ENCODE measurements at places on chromosomes 4 and X.

- DNase-seq = no peak
These were observed 59.4 kb downstream of the CLNK start for GRCh38 chr4:10625131-10625530.

DNA sequence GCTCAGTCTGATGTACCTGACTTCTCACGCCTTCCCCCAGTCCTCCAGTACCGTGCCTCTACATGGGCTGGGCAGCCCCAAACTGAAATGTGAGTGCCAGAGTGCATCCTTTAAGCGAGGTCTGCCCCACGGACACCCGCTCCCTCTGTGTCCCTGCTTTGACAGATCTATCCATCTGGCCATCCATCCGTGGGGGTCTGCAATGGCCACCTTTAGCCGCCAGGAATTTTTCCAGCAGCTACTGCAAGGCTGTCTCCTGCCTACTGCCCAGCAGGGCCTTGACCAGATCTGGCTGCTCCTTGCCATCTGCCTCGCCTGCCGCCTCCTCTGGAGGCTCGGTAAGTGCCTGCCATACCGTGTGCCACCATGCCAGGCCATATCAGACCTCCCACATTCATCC is 827 bp downstream of the PORCN start:
- DNase-seq = no peak

DNA sequence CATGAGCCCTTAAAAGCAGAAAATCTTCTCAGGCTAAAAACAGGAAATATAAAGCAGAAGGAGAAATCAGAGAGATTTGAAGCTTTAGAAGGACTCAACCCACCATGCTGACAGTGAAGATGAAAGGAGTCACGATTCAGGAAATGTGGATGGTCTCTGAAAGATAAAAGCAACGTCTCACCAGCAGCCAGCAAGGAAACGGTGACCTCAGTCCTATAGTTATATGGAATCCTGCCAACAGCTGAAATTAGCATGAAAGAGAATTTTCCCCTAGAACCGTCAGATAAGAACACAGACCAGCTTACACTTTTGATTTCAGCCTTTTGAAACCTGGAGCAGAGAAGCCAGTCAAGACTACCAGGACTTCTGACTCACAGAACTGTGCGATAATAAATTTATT is 715.7 kb upstream of the HTR2C start:
- no peak for DNase-seq

DNA sequence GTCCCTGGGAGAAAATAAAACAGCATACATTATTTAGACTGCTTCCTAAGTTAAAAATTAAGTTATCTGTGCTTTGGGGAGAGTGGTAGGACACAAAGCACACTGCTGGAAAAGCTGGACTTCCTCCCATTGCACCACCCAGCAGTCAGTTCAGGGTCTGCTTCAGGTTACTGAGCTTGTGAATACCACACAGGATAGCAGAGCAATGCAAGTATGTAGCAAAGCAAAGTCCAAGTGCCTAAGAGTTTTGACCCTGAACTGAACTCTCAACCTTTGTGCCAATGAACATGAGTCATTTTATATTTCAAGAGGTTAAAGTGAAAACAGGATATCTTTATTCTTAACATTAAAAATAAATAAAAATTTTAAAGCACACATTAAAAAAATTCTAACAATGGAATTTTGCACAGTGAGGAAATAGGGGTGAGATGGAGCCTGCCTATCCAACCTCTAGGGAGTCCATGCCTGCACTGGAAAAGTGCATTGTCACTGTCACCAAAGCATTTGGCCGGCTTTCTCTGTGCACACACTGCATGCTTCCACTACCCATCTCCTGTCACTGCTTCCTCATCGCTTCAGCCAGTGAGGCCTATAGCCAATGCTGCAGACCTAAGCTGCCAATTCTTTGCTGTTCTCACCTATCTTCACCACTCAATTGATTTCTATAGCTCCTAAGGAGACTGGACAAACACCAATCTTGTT is 50.9 kb downstream of the ABCG2 start:
- DNase-seq = no peak

DNA sequence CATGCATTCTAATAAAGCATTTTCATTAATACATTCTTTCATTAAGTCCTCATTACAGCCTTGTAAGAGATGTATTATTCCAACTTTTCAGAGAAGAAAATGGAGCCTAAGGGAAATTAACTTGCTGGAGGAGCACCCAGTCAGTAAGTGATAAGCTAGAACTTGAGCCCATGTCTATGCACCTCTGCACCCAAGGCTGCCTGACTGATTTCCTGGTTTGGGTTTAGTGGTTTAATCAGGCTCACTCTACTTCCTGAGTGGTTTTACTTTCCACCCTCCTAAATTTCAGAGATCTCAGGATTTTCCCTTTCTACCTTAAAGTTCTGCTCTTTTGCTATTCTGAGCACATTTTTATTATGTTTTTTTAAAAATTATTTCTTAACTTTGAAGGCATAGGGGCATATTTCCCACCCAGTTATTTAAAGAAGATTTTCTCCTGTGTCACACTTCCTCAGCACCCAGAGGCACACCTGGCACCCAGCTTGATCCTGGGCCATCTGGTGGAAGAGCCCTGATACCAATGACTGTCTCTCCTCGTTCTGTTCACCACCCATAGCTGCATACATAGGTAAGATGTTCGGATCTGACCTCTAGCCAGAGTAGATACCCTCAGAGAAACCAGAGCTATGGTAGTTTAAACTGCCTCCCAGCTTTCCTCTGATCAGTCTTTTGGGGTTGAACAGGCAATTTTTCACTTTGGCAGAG is 10.4 kb downstream of the CORIN start:
- DNase-seq = no peak

DNA sequence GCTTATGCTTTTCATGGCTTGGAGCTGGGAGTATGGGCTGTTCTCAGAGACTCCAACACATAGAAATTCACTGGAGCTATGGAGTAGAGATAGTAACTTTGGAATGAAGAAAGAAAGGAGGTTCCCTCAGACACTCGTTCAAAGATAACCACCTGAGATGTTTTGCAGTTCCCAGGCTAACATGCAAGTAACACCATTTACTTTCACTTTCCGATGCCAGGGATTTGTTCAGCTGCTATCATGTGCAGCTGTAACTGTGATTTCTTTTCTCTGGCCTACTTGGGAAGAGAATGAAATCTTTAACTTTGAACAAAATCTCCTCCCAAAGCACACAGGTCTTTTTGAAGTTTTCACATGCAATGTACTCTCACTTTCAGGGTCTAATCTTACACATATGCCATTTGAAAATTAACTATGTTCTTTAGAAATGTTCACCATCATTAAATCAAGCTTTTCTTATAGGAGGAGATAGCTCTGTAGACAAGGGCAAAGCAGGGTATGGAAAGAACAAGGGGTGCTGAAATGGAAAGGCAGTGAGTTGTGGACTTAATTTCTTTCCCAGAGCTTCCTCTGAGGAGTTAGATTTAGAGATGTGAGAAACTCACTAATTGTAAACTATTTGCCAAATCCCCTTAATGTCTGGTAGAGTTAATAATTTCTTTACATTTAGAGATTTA is 514.3 kb downstream of the PDHA2 start:
- no peak for DNase-seq

GRCh38 chr4:3801931-3802550 is 35.9 kb downstream of the ADRA2C start:
- DNase-seq = no peak

GRCh38 chr4:128358231-128358912 is 70.8 kb upstream of the PGRMC2 start:
- DNase-seq = no peak

DNA sequence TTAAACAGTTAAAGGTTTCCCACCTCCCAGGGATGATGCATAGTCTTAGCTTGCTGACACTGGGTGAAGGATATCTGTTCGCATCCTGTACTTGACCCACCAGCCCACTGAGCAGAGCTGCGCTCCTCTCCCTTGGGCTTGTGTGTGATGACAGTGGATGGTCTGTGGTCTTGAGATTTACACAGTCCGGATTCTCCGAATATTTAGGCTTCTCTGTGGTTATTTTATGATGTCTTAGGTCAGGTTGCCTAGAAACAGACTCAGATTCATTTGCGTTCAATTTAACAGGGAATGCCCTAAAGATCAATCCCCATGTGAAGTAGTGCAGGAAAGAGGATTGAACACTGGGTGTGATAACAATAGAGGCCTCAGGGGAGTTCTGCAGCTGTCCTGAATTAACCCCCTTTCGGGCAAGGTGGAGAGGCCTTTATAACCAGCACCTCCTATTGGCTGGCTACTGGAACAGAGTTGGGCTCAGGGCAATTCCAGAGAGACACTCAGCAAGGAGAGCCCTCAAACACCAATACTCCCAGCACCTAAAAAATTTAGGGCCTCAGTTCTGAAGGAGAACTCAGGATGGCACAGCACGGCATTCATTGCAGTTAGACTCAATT is 653.2 kb upstream of the GALNT7 start:
- DNase-seq = no peak

- peak; percentile 43 for DNase-seq
These were observed at the start of gene UNC5C for GRCh38 chr4:95548738-95549245. TSS of gene UNC5C (minus strand) at chr4:95548973.

GRCh38 chrX:40646489-40647306 is 663 bp downstream of the CXorf38 start:
- no peak for DNase-seq

- no peak for DNase-seq
These were observed 66.9 kb downstream of the ANXA3 start for GRCh38 chr4:78618436-78618835.

- DNase-seq = no peak
These were observed 188.7 kb upstream of the VCX start for GRCh38 chrX:7654316-7654715.

DNA sequence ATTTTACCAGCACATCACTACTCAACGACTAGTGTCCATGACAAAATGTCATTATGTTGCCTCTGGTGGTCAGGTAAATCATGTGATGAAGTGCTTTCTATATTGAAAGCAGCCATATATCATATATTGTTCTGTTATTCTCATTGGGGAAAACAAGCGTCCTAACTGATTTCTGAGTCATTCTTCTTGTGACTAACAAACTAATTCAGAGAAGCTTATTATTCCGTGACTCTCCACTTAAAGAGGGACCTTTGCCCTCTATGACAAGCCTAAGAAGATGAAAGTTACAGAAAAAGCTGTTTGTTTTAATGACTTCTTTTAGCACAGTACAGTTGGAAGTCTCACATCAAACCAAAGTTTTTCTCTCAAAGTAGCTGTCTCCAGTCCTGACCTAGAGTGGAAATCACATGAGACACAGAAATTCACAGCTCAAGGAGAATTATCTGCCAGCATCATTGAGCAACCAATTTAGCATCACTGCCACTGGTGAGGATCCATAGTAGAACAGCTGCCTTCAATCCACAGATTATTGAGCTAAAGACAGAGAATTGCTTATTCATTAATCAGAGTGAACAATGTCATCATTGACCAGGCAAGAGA is 36.4 kb downstream of the ASB9 start:
- no peak for DNase-seq

GRCh38 chr4:105158837-105159236 is 12.2 kb downstream of the TET2 start:
- DNase-seq = peak; percentile 36

DNA sequence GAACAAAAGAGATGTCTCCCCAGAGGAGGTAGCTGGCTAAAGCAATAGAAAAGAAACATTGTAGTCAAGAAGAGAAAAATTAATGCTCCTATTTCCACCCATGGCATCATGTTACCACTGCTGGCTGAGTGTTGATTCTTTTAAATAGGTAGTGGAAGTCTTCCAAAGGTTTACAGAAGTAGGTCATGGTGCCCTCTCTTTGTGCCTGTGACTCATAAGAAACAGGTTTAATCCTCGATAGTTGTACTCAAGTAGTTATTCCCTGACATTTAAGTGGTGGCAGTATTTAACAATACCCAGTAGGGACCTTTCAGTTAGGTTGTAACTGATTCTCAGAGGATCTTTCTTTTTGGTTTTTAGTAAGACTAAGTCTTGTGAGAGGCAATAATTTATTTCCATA is 247.8 kb downstream of the TEX13A start:
- DNase-seq = no peak

DNA sequence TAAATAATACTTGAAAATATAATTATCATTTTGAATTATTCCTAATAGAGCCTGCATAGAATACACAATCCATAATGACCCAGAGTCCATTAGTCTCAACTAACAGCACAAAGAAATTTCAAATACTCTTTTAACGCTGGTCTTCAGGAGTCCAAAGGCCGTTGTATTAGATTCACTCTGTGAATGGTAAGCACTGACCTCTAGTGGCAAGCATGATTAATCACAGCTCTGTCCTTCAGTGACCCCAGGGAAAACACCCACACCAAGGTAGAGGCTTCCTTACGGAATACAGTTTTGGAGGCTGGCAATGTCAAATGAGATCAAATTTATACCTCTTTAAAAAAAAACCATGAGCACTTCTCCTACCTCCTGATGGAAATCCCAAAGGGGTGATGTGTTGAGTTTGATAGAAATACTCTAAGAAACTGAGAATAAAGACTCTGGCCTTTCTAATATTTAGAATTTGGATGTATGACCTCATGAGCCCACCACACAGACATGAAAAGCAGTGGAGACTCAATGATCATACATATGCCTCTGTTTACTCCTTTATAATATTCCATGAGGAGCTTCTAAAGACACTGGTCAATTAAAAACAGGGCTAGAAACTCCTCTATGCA is 147.2 kb upstream of the DKK2 start:
- DNase-seq = no peak

GRCh38 chr4:15417233-15417660 is 10.6 kb upstream of the C1QTNF7 start:
- DNase-seq = no peak

DNA sequence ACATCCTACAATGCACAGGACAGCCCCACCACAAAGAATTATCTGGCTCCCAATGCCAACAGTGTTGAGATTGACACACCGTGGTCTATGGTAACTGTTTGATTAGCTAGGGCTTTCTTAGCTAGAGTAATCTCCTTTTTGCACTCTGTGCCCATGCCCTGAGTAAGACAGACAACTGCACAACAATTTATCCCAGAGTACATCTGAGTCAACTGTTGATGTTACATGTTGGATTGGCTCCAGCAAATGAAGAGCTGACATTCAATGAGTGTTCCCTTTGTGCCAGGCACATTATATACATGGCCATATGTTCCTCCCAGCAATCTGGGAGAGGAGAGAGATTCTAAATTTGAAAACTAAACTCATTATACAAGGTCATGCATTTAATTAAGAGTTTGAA is 3.9 kb upstream of the FAM9C start:
- no peak for DNase-seq

GRCh38 chr4:138445098-138445497 is 202.9 kb upstream of the SLC7A11 start:
- DNase-seq = no peak

DNA sequence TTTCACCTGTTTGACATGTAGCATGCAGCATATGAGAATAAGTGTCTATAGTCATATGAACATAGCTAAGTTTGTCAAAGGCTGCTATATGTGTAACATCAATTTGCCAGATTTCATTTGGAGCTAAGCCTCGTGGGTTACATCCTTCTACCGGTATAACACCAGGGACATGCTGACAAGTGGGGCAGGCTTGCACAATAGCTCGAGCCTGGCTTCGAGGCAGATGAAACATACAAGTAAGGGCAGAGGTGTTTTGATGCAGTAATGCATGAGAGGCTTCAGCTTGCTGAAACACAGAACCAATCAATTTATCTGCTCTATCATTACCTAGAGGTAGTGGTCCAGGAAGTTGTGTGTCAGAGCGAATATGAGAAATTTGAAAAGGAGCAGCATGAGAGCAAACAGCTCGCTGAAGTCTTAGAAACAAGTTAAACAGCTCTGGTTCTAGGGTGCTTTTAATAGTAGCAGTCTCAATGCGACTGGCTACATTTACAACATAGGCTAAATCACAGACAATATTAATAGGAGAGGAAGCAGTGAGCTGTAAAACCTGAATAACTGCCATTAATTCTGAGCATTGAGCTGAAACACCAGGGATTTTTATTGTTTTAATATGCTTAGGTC is 14.9 kb upstream of the UGDH start:
- no peak for DNase-seq

Data from tibial nerve (tissue), 4 donors.